Kidney (tissue), 22 donors: ENCODE measurements at places on chromosomes 1 and 21.

DNA sequence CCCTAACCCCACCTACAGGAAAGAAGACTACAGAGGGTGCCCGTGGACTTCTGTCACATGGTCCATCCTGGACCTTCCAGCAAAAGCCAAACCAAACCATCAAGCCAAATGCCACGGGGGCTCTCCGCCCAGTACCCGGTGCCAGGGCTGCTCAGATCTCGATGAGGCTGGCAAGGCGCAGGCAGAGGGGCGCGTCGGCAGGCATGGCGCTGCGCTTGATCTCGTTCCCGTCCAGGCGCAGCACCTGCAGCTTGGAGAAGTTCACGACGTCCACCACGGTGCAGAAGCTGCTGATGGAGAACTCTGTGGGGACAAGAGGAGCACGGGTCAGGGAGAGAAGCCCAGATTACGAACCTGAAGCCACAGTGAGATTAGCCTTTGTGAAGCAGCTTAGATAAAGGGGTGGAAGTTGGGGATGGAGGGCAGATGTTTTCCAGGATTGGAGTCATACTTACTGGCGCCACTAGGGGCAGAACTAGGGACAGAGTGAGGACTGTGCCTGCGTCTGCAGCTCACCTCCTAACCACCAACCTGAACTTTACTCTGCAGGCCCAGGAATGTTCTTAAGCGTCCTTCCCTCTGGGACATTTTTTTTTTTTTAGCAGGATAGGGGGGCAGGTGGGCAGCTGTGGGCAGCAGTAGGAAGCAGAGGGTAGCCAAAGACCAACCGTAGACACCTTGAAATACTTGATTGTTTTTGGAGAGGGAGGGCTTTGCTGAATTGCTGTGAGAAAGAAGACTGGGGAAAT, 8.6 kb downstream of the FMOD start:
- DNase-seq = peak; percentile 72

DNA sequence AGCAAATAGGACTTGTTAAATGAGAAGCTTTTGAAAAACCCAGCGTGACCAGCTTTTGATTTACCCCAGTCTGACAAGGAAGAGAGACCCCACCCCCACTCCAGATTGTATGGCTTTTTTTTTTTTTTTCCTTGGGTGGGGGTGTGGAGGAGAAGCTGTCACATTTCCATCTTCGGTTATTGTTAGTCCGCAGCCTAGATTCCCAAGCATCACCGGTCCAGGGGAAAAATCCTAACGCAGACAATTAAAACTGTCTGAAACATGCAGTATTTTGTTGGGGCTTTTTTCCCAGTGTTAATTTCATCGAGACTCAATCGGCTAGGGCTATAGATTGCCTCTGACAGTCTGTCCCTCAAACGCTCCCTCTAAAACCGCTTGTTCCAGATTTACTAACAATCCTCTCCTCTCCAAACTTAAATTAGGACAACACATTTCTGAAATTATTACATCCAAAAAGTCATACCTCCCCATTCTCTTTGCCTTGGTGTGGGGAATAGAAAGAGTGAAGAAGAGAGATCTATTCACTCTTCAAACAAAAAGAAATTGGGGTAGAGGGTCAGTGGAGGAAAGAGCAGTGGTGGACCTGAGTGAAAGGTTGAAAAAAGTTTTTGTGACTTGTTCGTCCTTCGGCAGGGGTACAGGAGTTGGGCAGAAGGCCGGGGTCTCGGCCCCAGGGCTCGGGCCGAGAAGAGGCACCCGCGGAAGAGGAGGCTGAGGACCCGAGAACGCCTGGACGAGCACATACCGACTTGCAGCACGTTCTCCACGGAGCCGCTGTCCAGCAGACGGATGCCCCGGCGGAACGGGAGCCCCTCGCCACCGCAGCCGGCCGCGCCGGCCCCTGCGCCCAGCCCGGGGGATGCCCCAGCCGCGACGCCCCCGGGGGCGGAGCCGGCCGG, 1.1 kb downstream of the ZSWIM5 start:
- DNase-seq = peak; percentile 81

DNA sequence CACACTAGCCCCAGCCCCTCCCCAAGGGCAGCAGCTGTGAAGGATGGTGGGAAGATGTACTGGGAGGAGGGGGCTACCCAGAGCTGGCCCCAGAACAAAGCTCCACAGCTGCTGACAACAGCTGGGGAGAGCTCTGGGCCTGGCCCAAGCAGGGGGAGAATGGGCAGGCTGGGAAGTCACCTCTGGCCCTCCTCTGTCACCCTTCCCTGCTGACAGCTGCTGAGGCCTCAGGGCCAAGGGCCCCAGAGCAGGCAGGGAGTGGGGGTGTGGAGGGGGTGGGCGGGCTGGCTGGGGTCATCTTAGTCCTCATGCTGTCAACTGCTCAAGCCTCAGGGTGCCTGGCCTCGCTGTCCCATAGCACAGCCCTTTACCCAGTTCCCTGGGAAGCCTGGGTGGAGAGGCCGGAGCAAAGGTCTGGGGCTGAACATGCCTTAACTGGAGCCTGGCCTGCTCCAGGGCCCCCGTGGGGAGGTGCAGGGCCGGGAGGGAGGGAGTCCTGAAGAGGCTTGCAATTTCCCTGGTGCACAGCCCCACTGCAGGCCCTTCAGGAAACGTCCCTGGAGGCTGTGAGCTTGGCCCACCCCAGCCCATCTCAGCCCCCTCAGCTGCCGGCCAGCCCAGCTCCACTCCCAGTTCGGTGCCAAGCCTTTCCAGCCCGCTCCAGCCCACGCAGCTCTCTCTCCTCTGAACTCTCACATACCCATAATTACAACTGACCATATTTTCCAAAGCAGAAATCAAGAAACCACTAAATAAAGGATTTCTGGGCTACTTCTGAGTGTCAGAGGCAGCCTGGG, 25.7 kb downstream of the HSPG2 start:
- no peak for DNase-seq

DNA sequence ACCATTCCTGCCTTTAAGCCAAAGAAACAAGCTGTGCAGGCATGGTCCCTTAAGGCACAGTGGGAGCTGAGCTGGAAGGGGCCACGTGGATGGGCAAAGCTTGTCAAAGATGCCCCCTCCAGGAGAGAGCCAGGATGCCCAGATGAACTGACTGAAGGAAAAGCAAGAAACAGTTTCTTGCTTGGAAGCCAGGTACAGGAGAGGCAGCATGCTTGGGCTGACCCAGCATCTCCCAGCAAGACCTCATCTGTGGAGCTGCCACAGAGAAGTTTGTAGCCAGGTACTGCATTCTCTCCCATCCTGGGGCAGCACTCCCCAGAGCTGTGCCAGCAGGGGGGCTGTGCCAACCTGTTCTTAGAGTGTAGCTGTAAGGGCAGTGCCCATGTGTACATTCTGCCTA, 1.3 kb upstream of the SLC50A1 start:
- DNase-seq = peak; percentile 41

DNA sequence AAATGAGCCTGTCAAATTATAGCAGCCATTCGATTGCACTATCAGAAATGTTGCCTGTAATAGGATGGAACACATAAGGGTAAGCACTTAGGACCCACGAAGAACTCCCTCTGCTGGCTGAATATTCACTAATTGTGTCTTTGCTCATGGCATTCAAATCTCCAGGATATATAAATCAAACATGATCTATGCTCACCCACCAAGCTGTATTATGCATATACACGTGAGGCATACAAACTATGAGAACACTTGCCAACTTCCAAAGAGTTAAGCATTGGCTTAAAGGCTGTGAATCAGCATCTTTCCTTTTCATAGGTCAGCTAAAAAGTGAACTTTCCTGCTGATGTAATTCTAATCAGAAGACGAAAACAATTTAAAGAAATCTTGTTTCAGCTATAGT, 34.5 kb downstream of the TMPRSS15 start:
- no peak for DNase-seq
